ENCODE measurements at places on chromosomes 11 and 22.

GRCh38 chr11:76668362-76669155, 2.0 kb downstream of the LRRC32 start:
- DNase-seq = no peak

DNA sequence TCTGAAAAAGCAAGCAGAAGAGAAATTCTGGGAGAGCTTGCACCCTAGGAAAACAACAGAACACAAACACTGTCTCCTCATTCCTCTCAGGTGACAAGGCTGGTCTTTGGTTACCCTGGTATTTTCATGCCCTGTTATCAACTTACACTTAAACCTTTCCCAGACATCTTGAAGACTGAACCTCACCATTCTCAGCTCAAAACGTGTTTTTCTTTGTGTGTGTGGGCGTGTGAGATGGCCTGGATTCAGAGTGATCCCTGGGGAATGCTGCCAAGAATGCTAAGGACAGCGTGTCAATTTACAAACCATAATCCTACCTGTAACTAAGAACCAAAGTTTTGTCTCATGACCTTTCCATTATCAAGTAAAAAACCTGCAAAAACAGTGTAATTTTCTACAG, 33.3 kb downstream of the ELF5 start:
- DNase-seq = no peak

DNA sequence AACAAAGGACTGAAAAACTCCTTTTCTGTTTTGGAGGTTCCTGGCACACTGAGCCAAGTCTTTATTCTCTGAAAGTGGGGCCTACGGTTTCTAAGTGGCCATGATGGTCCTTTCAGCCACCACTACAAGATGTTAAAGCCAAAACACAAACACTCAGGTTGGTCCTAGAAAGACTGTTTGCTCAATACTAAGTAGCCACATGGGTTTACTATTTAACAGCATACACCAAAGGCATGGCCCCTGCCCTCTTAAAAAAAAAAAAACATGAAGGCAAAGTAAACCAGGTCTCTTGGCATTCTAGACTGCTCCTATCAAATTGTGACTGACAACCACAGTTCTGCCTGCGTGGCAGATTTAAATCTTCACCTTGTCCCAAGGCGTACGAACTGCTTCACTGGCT, 123.6 kb upstream of the BID start:
- DNase-seq = no peak

GRCh38 chr11:1760351-1761109, 3.2 kb downstream of the CTSD start:
- DNase-seq = no peak

DNA sequence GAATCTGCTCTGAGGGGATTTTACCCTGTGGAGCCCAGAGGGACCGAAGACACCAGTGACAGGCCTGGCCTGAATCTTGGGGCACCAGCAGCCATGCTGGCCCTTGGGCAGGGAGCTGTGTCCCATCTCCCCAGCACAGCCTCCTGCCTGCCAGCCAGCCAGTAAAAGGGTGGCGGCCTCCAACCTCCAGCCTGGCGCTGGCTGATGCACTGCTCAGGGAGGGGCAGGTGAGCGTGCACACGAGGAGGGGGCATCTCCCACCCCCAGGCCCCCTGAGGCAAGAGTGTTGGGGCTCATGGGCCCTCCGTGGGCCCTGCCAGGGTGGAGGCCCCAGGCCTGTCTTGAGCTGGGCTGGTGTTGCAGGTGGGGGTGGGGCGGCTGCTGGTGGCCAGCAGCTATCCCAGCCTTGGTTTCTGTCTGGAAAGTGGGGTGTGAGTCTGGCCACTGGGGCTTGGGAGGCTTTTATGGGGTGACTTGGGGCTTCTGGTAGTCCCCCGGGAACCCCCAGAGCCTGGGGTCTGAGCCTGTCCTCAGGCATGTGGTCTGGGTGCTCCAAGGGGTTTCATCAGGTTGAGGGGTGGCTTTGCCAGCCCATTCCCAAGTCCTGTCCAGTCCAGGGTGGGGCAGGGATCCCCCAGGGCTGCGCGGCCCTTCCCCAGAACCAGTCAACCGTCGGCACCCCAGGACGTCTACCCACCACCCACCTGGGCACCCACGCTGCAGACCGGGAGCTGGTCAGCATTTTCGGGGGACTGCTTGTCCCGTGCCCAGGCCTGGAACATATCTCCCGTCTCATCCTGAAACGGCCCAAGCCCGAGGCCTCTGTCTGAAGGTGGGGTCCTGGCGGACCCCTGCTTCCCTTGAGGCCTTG, 17.8 kb downstream of the TSPAN4 start:
- DNase-seq = no peak

DNA sequence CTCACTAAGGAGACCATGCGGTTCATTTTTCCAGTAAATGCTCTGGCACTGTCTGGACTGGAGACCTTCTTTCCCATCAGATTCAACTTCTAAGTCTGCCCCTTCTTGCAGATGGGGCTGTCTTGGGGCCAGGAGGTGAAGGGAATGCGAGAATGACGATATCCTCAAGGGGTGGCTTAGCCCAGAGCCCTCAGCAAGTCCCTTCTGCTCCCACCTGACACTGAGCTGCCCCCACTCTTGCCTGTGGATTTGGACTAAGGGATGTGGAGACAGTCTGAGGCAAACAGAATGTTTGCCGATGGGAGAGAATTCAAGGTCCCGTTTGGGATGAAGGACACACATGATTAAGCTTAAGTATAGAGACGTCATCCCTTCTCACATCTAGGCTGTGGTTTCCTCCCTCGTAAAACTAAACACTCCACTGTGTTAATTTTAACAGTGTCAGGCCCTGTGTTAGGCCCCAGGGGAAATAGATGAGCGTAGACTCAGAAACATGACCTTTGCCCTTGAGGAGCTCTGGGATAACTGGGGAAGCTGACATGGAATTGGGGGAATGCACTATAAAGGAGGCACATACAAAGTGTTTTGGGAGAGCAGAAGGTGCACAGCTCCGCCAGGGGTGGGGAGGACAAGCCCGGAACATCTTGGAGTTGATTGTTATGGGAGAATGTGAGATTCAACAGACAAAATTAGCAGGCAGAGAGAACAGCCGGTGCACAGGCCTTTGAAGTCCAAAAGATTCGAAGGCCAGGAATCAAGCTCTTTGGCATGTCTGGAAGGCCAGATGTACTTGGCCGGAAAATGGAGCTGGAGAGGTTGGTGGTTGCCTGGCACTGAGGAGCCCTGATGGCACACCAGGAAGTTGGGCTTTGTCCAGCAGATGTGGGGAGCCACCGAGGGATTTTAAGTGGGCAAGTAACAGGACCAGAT, 71.6 kb downstream of the ST3GAL4 start:
- peak; percentile 83 for DNase-seq

GRCh38 chr11:69298267-69299022, 4.5 kb downstream of the MYEOV start:
- DNase-seq = peak; percentile 56

DNA sequence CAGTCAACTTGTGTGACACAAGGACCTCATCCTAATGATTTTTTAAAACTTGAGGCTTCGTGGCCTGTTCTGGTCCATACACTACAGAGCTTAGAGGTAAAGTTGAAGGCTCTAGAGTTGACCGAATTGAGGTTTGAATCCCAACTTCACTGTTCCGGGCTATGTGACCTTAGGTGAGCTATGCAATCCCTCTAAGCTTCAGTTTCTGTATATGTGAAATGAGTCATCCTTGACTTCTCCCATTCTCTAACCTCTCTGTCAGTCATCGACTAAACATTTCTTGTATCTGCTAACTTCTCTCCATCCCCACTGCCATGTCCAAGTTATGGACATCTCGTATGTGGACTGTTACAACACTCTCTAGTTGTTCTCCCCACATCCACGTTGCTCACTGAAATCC, 178.2 kb upstream of the TMEM45B start:
- no peak for DNase-seq

DNA sequence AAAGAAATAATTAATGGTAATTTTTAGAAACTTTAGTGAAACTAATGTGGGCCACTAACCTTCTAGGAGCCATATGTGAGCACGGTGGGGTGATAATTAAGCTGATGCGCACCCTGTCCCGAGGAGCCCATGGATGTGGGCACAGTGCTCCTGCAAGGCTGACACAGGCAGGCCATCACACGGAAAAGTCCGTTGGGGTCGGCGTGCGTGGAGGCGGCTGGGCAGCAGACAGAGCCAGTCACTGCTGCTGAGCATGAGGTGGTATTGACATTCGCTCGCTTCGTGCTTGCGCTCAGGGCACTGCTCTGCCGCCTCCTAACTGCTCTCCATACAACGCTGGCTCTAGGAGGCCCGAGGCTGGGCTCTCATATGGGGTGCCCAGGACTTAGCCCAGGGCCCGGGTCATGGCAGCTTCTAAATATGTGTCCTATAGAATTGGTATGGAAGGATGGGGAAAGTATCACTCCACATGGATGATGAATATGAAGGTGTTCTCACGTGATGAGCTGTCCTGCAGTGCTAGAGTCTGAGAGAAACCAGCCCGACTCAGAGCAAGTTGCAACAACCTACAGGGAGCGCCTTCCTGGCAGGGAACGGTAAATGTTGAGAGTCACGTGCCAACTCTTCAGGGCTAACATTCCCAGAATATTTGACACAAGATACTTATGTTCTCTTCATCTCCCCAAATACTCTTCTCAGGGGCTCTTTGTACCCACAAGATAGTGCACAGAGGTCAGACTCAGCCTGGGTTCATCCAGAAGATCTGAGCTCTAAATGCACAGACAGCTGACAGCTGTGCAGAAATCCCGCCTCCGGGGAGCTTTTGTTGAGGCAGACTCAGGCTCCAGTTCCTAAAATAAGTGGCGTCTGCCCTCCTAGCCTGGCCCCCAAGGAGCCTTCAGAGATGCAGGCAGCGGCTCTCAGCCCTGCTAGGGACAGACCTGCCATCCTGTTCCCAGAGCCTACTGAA, 50.6 kb upstream of the ARFGAP3 start:
- no peak for DNase-seq

- no peak for DNase-seq
Measured at GRCh38 chr22:19680911-19681862, 33.1 kb upstream of the SEPTIN5 start.

DNA sequence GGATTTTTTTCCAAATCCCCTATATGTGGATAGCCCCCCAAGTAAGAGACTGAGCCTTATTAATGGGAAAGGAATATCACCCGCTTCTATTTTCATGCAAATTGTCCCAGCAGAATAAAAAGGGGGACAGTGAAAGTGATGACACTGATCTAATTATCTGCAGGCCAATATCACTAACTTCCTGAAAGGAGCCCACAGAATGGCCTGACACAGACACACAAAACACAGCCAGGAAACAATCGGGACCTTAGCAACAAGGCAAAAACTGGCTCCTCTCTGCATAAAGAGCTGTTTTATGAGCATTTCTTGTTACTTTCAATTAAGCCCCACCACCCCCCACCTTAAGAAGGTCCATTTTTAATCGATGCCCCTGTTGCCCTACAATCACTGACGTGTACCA, 54.3 kb upstream of the FAM181B start:
- no peak for DNase-seq

DNA sequence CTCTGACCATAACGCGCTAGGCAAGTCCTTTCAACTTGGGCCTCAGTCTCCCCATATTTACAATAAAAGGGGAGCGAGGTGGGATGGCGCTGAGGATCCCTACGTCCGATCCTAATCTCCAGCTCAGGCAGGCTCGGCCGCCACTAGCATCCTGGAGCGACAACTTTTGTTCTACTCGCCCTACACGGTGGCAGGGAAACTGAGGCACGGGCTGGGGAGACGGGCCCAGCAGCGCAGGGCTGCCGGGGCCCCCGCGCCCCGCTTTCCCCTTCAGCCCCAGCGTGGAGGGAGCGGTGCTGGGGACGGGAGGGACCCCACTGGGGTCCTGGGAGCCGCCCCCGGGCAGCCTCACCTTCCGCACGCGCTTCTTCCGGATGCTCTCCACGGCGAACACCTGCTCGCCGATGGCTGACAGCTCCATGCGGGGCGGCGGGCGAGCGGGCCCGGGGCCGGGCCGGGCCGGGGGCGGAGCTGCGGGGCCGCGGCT, 413 bp downstream of the CBX7 start:
- DNase-seq = no peak

DNA sequence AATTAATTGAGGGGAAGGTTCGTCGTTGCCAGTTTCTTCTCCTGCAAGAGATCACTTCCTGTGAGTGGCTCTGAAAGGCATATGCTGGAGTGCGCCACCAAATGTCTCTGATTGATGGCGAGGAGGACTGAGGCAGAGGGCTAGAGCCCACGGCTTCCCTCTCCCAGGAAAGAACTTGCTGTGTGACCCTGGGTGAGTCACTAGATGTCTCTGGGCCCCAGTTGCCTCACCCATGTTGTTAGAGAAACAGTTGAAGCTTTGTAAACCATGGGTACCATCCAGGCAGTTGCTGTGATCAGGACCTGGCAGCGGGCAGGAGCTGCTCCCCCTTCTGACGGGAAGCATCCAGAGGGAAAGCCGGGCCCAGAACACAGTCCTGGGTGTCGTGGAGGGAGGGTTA, 3.2 kb downstream of the ABCG4 start:
- no peak for DNase-seq

Measured in GF-D8 (cell line).